ENCODE measurements at places on chromosomes 13 and 19.

DNA sequence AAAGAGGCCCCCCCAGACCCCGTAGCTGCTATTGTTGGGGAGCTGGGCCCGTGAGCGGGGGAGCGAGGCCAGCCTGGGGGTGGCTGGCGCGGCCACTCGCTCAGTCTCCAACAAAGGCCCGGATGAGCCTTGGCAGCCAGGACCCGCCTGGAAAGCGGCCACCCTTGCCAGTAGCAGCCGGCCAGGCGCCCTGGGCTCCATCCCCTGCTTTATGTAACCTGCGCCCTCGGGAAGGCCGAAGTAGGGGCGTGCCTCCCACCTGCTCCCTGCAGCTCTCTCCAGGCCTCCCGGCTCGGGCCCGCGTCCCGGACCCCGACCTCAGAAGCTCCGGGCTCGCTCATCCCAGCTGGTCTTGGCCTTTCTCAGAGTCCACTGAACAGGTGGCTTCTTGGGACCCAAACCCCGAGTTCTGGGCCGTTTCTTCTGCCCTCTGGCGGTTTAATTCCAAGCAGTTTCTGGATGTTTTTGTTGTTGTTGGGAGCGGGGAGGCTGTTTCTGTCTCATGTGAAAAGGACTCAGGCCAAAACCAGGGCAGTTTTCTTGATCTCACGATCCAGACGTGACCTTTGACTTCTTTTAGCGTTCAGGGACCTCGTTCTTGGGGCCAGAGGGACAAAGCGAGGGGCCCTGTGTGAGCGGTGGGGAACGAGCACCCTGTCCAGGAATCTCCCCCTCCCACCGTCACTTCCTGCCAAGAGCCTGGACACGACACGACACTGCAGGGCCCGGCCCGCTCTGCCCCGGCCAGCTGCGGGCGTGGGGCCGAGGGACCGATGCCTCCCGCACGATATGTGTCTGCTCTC is 1.2 kb downstream of the CDC34 start:
- no peak for DNase-seq

DNA sequence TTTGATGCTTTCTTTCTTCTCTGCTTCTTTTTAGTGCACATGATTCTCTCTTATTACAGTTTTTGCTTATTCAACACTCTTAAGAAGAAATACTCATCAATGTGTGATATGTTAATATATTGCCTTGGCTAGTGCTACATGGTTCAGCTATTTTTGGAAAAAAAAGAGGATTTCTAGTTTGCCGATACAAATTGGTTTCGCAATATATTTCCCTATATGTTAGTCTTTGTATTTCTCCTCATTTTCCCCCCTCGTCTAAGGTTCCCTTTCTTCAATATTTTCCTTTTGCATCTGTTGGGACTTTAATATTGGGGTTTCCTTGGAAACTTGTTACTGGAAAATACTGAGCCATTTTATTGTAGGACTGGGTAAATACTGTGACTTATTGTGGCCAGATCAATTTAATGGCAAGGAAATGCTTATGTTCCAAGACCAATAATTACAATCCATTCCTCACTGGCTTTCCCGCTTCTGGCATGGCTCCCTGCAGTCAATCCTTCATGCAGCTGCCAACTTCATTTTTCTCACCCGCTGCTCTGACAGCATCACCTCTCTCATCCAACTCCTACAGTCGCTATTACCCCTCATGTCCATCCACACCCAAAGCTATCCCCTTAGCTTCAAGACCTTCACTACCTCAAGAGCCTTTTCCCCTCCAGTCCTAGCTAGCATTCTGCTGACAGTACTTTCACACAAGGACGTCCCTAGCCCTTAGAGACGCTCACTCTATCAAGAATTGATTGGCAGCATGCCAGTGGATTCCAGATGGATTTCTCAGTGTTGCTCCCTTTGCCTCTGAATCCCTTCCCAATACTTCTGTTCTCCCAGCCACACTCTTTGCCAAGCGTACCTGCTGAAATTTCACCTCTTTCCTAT is 280.1 kb upstream of the TMTC4 start:
- DNase-seq = no peak

DNA sequence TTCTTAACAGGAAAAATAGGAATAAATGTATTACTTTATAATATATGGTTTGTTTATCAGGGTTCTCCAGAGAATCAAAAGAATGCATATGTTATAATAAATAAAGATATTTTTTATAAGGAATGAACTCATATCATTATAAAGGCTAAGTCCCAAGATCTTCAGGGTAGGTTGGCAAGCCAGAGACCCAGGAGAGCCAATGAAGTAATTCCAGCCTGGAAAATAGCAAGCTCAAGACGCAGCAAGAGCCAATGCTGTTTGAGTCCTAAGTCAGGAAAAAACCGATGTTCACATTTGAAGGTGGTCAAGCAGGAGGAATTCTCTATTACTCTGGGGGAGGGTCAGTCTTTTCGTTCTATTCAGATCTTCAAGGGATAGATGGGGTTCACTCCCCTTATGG is 490.0 kb downstream of the PCDH20 start:
- no peak for DNase-seq

- peak; percentile 51 for DNase-seq
Measured at GRCh38 chr19:55216461-55217198, 7.3 kb upstream of the PTPRH start.

DNA sequence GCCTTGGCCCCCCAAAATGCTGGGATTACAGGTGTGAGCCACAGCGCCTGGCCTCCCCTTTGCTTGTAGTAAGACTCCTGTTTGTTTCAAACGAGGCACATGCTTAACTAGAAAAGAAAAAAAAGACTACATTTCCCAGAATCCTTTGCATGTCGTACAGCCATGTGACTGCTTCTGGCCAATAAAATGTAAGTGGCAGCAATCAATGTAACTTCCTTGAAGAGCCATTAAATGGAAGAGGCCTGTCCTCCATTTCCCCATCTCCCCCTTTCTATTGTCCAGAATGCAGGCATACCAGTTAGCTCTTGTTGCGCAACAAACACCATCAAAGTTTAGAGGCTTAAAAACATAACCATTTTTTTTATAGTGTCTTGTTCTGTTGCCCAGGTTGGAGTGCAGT is 10.4 kb upstream of the GPR32 start:
- no peak for DNase-seq

GRCh38 chr13:80180740-80181355 is 160.1 kb downstream of the SPRY2 start:
- DNase-seq = no peak

DNA sequence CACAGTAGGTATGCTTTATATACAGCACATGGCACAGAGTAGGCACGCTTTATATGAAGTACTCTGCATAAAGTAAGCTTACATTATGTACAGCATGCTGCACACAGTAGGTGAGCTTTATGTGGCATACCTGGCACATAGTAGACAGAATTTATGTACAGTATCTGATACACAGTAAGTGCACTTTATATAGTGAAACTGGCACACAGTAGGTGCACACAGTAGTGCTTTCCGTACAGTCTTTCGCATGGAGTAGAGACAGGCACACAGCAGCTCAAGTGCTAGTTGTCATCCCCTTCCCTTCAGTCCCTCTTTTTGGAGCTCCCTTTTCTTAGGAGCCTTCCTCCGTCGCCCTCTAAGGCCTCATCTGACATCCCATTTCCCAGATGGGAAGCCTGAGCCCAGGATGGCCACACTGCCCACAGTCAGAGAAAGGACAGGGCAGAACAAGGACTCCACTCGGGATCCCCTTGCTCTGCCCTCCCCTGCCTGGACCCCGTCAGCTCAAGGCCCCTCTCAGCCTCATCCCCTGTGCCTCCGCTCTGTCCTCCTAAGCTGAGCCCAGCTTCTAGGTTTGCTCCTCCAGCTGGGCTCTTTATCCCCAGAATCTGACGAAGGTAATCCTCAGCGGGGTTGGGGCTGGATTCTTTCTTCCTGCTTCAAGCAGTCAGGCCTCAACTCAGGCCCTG is 852 bp upstream of the CYP4F12 start:
- no peak for DNase-seq

GRCh38 chr13:51802631-51803418 is 1.1 kb downstream of the DHRS12 start:
- DNase-seq = no peak

DNA sequence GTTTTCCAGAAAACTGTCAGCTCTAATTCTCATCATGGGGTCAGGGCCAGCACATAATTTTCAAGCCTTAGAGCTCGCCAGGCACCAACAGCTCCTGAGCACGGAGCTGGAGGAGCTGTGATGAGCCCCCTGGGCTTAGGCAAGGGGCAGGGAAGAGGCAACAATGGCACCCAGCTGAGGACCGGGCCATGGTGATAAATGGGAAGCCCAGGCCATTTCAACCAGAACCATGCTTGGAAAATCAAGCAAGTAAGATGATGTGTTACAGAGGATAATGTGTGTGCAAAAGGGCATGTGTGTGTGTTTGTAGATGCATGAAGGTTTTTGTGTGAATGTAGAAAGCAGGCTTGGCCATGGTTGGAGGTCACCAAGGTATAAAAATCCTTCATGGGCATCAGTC is 66.8 kb upstream of the UBAC2 start:
- no peak for DNase-seq

DNA sequence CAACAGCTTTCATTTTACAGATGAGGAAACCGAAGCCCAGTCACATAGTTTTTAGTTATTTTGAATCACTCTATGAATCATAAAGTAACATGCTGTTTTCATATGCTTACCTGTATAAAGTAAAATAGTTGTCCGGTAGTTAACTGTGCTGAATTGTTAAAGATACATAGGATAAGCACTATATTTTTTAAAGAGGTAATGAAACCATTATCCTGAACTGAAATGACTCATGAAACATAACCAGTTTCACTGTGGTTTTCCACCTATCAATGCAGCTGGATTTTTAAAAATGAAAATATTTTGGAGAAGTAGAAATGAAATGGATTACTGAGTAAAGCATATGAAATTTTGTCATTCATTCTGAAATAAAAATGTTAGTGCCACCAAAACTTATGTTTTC is 655.0 kb downstream of the OLFM4 start:
- DNase-seq = no peak

- DNase-seq = no peak
Measured at GRCh38 chr13:113964251-113964995, 9.5 kb downstream of the C13orf46 start.

GRCh38 chr13:98648141-98648540 is 71.2 kb upstream of the STK24 start:
- no peak for DNase-seq

DNA sequence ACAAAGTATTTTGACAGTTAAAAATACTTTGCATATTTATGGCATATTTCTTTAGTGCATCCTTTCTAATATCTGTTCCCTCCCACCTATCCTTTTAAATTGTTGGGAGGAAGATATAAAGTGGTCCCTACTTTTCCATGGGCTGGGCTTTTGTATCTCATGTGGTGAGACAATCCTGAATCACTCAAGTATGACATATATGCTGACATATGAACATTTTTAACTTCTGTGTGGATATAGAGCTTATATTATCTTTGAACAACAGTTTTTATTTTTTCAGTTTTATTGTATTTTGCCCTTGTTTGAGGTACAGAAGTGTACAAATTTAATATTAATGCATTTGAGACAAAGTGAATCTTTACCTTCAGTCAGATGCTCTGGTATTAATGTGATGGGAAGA is 3.4 kb downstream of the ZMYM2 start:
- no peak for DNase-seq

DNA sequence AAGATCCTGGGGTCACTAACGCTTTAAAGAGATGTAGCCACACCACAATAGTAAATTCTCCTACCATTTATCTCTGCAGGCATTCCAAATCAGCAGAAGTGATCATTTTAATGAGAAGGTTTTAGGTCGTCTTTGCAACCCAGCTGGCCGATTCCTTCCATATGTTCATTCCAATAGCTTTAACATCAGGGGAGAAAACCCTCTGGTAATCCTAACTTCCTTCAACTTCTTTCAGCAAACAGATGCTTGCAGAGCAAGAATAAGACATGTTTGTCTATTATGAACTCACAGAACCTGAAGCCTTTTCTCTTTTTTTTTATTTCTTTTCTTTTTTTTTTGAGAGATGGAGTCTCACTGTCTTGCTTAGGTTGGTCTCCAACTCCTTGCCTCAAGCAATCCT is 498.6 kb upstream of the SLITRK1 start:
- no peak for DNase-seq

Data from activated CD4-positive, alpha-beta T cell treated with anti-CD3 and anti-CD28 coated beads, Interleukin-2, amount 50 U/mL, for 24 hours (primary cell).